ENCODE measurements at places on chromosomes 6 and 20.

- DNase-seq, result no peak
These were observed 45.9 kb upstream of the FRMD1 start for GRCh38 chr6:168124921-168125320.

GRCh38 chr6:159902620-159903019, 11.8 kb downstream of the MAS1 start:
- no peak for DNase-seq

- DNase-seq, result no peak
These were observed 19.4 kb upstream of the TUBB2A start for GRCh38 chr6:3176562-3177355.

DNA sequence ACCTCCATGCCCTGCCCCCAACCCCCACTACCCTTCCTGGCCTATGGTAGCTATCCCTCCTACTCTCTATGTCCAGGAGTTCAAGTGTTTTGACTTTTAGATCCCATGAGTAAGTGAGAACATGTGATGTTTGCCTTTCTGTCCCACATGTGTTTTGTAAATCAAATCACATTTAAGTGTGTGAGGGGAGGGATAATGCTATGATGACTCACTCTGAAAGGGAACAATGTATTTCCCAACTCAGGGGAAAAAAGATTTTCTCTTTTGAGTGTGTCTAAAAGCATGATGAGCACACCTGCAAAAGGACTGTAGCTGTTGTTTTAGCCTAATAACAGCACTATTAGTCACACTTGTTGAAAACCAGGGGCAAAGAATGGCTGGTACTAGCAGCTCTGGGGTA, 193.7 kb downstream of the GJA10 start:
- no peak for DNase-seq

- no peak for DNase-seq
These were observed 5.3 kb downstream of the RIPOR2 start for GRCh38 chr6:24930431-24930871.

GRCh38 chr20:58577139-58577806, 62.1 kb upstream of the APCDD1L start:
- no peak for DNase-seq

Data from GOT3 (cell line).